ENCODE measurements at places on chromosomes 4 and X. TPM values are rescaled to one million over a fixed set of nuclear protein-coding genes. Genes with fewer than 3 reads are reported as not detected.
A peak's percentile ranks its signal among the peaks of the same experiment; 100 is the strongest.

DNA sequence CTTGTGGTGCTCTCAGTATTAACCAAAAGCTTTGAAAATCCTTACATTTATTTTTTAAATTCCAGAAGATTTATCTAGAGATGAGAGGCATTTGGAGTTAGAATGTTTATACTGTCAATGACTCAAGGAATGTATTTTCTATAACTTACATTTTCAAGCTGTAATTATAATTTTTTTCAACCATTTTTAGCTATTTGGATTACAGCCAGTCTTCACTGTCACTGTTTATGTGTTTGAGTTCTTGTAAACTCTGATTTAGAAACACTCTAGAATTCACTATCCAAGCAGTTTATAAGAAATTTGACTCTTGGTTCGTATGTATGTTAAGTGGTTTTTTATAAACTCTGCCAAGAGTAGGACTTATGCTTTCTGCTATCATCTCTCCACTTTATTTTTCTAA, 36.7 kb upstream of the GUCY1A1 start:
- no peaks in the 10 kb centered on the region for H3K36me3 ChIP-seq
- H3K27ac ChIP-seq, result no peak overlapping the region
- H3K4me3 ChIP-seq, result no peak overlapping the region
- H3K4me1 ChIP-seq, result no peaks in the 10 kb centered on the region
- no peak for DNase-seq
- H3K27me3 ChIP-seq, result no peaks in the 10 kb centered on the region

- H3K27me3 ChIP-seq, result peaks cover 15% of the 10 kb centered on the region
- H3K4me1 ChIP-seq, result no peaks in the 10 kb centered on the region
- H3K27ac ChIP-seq, result no peak overlapping the region
- H3K4me3 ChIP-seq, result no peak overlapping the region
Measured at GRCh38 chrX:24828147-24828546, 134.4 kb downstream of the POLA1 start.

- no peaks in the 10 kb centered on the region for H3K36me3 ChIP-seq
- DNase-seq, result no peak
- no peak overlapping the region for H3K27ac ChIP-seq
- H3K27me3 ChIP-seq, result no peaks in the 10 kb centered on the region
- H3K4me3 ChIP-seq, result no peak overlapping the region
- H3K4me1 ChIP-seq, result no peaks in the 10 kb centered on the region
Measured at GRCh38 chrX:33062041-33062440, 149.3 kb downstream of the DMD start.

DNA sequence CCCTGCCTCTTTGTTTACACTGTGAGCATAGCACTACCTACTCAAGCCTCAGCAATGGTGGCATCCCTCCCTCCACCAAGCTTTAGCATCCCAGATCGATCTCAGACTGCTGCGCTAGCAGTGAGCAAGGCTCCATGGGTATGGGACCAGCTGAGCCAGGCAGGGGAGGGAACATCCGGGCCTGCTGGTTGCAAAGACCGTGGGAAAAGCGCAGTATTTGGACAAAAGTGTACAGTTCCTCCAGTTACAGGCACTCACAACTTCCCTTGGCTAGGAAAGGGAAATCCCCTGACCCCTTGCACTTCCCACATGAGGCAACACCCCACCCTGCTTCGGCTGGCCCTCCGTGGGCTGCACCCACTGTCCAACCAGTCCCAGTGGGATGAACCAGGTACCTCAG, 26.5 kb downstream of the EGF start:
- H3K4me3 ChIP-seq, result no peak overlapping the region
- H3K27ac ChIP-seq, result no peak overlapping the region
- no peaks in the 10 kb centered on the region for H3K36me3 ChIP-seq
- no peak for DNase-seq

DNA sequence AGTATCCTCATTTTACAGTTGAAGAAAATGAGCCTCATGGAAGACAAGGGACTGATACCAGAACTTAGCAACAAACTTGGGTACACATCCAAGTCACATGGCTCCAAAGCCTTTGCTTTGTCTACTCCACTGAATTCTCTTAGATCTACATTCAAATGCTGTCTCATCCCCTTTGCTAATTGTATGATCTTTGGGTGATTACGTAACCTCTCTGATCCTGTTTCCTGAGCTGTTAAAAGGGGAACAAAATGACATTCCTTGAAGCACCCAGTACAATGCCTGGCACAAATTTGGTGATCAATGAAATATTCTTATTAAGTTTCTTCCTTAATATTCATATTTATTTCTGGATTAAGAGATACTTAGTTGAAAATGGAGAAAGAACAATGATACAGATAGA, 5.9 kb upstream of the HPGD start:
- H3K27me3 ChIP-seq, result peaks cover 18% of the 10 kb centered on the region
- H3K36me3 ChIP-seq, result no peaks in the 10 kb centered on the region
- H3K4me1 ChIP-seq, result no peaks in the 10 kb centered on the region
- H3K27ac ChIP-seq, result no peak overlapping the region
- peak; percentile 14 for DNase-seq

DNA sequence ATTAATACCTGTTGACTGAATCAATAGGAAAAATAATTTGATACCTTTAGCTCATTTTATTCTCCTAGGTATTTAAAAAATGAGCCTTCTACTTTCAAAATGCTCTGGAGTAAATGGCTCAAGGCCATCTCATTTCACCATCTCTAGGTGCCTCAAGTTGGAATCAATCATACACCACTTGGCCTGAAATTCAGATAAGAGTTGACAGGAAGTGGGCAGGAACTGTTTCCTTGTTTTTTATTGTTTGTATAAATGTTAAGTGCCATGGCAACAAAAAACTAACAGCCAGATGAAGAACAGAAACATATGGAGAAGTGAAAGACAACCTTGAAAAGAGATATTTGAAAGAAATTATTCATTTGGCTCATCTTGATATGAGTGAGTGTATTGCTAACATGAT, 12.4 kb downstream of the LIMCH1 start:
- H3K27ac ChIP-seq, result no peak overlapping the region
- DNase-seq, result no peak
- no peaks in the 10 kb centered on the region for H3K36me3 ChIP-seq
- H3K27me3 ChIP-seq, result no peaks in the 10 kb centered on the region
- H3K4me1 ChIP-seq, result no peaks in the 10 kb centered on the region

- H3K4me1 ChIP-seq, result peaks cover 55% of the 10 kb centered on the region
- no peak overlapping the region for H3K27ac ChIP-seq
- H3K27me3 ChIP-seq, result no peaks in the 10 kb centered on the region
- H3K4me3 ChIP-seq, result no peak overlapping the region
- DNase-seq, result no peak
Measured at GRCh38 chrX:46961097-46961496, 48.9 kb downstream of the JADE3 start.

GRCh38 chr4:124449881-124450280, 262.7 kb downstream of the ANKRD50 start:
- no peaks in the 10 kb centered on the region for H3K27me3 ChIP-seq
- H3K4me3 ChIP-seq, result no peak overlapping the region
- H3K4me1 ChIP-seq, result no peaks in the 10 kb centered on the region
- no peak overlapping the region for H3K27ac ChIP-seq
- DNase-seq, result no peak
- no peaks in the 10 kb centered on the region for H3K36me3 ChIP-seq

DNA sequence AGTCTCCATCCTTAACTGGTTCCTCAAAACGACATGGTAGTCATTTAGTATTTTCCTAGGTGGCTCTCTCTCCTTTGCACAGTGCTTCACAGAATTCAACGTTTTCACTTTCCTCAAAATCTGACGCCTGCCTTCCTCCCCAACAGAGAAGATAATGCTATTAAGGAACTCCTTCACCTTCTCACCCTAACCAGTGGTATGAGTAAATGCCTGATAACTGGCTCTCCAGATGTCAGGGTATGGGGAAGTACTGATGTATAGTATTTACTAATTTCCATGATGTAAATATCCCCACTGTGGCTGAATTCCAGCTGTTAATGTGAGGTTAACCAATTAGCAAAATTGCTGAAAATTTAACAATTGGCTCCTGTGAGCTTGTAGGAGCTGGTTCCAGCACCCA, 28.8 kb upstream of the NSUN7 start:
- H3K4me3 ChIP-seq, result no peak overlapping the region
- H3K27ac ChIP-seq, result no peak overlapping the region
- no peaks in the 10 kb centered on the region for H3K27me3 ChIP-seq
- peaks cover 14% of the 10 kb centered on the region for H3K4me1 ChIP-seq
- no peak for DNase-seq

DNA sequence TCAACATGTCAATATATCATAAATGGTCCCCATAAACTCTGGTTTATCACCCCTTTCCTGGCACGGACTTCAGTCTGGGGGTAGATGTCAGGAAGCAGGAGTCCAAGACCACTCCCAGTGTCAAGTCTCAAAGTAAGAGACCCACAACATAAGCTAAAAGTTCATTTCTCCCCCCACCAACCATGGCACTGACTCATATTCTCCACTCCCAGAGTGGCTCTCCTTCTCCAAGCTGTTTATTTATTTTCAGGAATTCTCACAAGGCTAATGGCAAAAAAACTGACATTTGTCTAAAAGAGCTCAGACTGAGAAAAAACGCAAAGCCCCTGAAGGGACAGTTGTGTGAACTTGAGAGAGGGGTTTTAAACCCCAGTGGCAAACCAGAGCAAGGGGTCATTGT, 217.0 kb downstream of the RAB28 start:
- H3K4me1 ChIP-seq, result no peaks in the 10 kb centered on the region
- no peak overlapping the region for H3K4me3 ChIP-seq
- DNase-seq, result no peak
- no peaks in the 10 kb centered on the region for H3K27me3 ChIP-seq
- H3K27ac ChIP-seq, result no peak overlapping the region

- no peak overlapping the region for H3K4me3 ChIP-seq
- H3K27me3 ChIP-seq, result no peaks in the 10 kb centered on the region
- H3K4me1 ChIP-seq, result no peaks in the 10 kb centered on the region
- H3K36me3 ChIP-seq, result no peaks in the 10 kb centered on the region
Measured at GRCh38 chr4:154189346-154189745, 302.3 kb downstream of the DCHS2 start.

DNA sequence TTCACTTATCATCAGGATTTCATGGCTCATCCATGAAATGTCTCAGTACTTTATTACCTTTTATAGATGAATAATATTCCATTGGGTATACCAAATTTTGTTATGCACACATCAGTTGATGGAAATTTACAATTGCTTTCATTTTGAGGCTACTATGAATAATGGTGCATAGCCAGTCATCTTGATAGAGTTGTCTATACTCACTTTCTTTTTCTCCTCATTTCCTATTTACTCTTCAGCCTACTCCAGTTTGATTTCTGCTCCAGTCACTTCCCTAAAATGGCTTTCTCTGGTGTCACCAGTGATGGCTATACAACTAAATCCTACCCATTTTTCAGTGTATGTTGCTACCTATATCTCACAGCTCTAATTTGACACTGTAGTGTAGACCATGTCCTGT, 743.5 kb upstream of the MAGEB2 start:
- DNase-seq, result no peak
- no peak overlapping the region for H3K27ac ChIP-seq
- H3K27me3 ChIP-seq, result no peaks in the 10 kb centered on the region
- H3K4me1 ChIP-seq, result no peaks in the 10 kb centered on the region
- no peaks in the 10 kb centered on the region for H3K36me3 ChIP-seq

- H3K27ac ChIP-seq, result no peak overlapping the region
- no peaks in the 10 kb centered on the region for H3K27me3 ChIP-seq
- H3K36me3 ChIP-seq, result no peaks in the 10 kb centered on the region
- H3K4me3 ChIP-seq, result no peak overlapping the region
Measured at GRCh38 chrX:56932106-56932505, 63.2 kb downstream of the SPIN3 start.

- H3K4me3 ChIP-seq, result peak overlapping the region; percentile 66
- H3K4me1 ChIP-seq, result no peaks in the 10 kb centered on the region
- peaks cover 14% of the 10 kb centered on the region for H3K36me3 ChIP-seq
Measured at GRCh38 chrX:49001521-49002090, 458 bp downstream of the GRIPAP1 start.

DNA sequence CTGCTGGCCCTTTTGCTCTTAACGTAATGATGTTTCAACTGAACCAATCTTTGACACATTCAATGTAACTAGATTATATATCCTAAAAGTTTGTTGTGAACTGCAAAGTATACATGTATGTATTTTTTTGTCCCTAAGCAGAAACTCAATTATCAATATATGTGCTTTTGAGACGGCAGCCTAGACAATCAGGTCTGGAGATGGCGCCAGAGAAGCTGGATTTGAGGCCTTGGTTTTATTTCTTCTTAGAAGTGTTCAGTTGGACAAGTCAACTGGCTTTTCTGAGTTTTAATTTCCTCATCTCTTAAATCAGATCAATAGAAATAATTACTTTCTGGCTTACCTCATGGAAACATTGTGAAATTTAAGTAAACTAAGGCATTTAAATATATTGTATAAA, 62.5 kb downstream of the DCAF8L1 start:
- DNase-seq, result peak; percentile 9
- no peak overlapping the region for H3K27ac ChIP-seq
- H3K4me1 ChIP-seq, result no peaks in the 10 kb centered on the region
- H3K27me3 ChIP-seq, result peaks cover 3% of the 10 kb centered on the region
- H3K4me3 ChIP-seq, result no peak overlapping the region

GRCh38 chr4:19494961-19495360, 756.7 kb upstream of the SLIT2 start:
- no peak overlapping the region for H3K4me3 ChIP-seq
- DNase-seq, result no peak
- peaks cover 11% of the 10 kb centered on the region for H3K4me1 ChIP-seq
- H3K27me3 ChIP-seq, result no peaks in the 10 kb centered on the region
- H3K27ac ChIP-seq, result no peak overlapping the region

FATE1 gene
- not detected for total RNA-seq

PPP1R2C gene
- total RNA-seq, result not detected

ATP2B3 gene
- total RNA-seq, result 0.42 TPM

FAM193A gene
- total RNA-seq, result 38.2 TPM

CYLC1 gene
- total RNA-seq, result not detected

RAB40A gene
- total RNA-seq, result not detected

Data from A673 (cell line).